ENCODE measurements at places on chromosomes 4 and X.

DNA sequence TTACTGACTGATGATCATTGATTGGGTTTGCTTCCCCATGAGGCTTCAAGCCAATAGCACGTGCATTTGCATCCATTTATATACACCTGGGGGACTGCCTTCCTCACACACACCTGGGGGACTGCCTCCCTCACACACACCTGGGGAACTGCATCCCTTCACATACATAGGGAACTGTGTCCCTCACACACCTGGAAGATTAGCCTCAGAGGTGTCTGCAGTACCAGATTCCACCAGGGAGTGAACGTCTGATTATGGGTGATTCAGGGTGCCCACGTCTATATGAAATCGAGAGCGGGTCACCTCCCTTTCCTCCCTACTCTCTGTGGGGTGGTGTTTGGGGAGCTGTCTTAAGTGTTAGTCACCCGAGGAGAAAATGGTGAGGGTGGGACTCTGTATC is 16.9 kb downstream of the CD99 start:
- no peak for DNase-seq

DNA sequence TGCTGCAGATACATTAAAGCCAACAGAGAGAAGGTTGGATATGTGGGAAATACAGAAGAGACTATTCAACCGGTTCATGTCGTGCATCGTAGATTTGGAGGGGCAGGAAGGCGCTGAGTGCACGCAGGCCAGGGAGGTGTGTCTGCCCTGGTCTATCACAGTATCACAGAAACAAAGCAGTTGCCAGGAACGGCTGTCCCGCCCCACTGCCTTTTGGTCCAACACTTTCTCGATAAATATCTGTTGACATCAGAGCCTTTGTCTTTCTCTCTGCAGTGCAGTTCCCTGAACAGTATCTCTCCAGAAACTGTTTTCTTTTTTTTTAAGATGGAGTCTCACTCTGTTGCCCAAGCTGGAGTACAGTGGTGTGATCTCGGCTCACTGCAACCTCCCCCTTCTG is 151.1 kb upstream of the BCOR start:
- DNase-seq: no peak

DNA sequence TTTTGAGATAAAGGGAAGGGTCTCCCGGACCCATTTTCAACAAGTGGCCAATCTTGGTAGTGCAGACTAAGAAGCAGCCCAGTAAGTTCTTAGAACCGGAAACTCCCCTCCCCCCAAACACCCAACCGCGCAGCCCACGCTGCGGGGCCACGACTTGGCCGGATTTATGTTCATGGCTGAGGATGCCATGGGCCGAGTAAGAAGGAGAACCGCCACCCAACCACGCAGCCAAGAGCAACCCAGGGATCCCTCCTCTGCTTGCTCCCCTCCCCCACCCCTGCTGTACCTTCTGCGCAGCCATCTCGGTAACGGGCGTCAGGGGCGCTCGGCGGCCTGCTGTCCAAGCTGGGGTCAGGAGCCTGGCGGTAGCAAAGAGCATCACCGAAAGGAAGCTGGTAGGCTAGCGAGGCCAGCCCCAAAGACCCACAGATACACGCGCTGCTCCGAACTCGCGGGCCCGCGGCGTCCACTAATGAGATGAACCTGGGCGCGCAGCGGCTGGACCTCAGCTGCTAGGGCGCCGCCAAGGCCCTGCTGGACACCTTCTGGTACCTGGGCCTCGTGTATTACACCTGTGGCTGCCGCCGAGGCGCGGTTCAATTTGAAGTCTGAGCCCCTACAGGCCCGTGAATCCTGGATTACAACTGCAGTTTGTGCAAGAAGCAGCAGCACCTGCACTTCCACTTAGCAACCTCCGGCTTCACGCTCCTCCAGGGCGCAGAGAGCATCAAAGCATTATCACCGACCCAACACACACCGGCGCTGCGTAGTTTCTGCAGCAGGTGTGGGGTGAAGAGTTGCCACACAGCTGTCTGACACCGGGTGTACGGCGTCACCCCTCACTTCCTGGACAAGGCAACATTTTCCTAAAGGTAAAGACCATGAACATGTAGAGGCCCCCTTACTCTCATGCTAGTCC is 63.4 kb downstream of the NUDT10 start:
- DNase-seq: no peak

DNA sequence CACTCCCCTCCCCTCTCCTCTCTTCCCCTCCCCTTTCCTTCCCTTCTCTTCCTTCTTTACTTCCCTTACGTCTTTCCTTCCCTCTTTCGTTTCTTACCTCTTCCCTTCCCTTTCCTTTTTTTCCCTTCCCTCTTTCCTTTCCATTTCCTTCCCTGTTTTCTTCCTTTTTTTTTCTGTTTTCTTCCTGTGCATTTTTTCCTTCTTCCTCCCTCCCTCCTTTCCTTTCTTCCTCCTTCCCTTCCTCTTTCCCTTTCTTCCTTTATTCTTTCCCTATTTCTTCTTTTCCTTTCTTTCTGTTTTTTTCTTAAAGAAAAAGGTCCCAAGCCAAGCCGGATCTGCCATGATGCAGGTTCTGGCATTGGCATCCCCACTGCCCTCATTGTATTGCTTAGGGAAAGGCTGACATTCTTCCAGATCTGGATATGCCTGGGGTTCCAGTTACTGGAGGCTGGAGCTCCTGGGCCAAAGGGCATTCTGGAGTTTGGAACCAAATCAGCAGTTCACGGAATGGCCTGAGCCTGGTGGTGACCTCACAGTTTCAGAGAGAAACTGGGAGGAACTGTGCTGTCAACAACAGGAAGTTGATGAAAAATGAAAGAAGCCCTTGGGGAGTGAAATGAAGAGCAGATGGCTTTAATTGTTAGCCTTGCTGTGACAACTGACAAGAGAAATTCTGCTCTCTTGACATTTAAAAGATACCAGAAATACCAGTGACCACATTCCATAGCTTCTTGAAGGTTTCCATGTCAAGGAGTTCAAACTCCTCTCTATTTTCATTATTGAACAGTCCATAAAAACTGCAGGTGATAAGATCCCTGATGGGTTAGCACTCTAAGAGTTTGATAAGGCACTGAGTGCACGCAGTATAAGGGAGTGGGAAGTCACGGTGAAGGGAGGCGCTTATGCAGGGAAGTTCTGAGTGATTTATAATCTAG is 622.1 kb downstream of the SPRY1 start:
- peak; percentile 36 for DNase-seq

DNA sequence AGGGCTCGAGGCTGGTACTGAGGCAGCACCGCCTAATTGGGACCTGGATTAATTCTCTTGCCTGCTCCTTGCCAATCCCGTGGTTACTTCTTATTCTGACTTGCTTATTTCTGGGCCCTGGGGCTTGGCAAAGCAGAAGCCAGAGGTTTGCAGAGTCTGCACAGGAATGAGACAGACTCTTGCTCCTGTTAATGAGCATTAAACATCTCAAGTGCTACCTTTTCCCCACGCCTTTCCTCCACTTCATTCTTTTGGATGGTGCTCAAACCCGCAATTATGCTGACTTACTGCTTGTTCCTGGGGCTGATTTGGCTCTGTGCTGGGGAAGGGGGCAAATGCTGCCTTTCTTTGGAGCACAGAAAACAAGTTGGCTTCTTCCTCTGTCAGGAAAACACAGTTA is 16.5 kb upstream of the STOX2 start:
- DNase-seq: no peak

- no peak for DNase-seq
Observed at GRCh38 chr4:6989331-6989923, 53.7 kb upstream of the TADA2B start.

- no peak for DNase-seq
Observed at GRCh38 chrX:5399403-5399802, 829.3 kb downstream of the NLGN4X start.

- DNase-seq: peak; percentile 40
Observed at GRCh38 chr4:99885063-99885664, 9.1 kb downstream of the LAMTOR3 start.

GRCh38 chr4:157172011-157172410 is 48.5 kb upstream of the GRIA2 start:
- no peak for DNase-seq

DNA sequence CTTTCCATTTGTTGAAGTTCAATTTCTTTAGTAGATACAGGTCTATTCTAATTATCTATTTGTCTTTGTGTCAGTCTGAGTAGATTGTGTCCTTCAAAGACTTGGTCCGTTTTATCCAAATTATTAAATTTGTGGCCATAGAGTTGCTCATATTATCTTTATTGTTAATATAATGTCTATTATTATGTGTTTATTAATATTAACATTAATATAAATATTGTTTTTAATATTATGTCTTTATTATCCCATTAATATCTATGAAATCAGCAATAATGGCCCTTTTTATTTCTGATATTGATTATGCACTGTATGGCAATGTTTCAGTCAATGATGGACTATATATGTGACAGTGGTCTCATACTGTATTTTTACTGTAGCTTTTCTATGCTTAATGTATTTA is 2067.3 kb upstream of the AGA start:
- no peak for DNase-seq

- no peak for DNase-seq
Observed at GRCh38 chrX:362937-363620, 23.6 kb downstream of the PPP2R3B start.

- DNase-seq: no peak
Observed at GRCh38 chrX:46251755-46252154, 293.5 kb downstream of the ZNF674 start.

GRCh38 chrX:100418556-100418955 is 8.5 kb upstream of the PCDH19 start:
- no peak for DNase-seq

DNA sequence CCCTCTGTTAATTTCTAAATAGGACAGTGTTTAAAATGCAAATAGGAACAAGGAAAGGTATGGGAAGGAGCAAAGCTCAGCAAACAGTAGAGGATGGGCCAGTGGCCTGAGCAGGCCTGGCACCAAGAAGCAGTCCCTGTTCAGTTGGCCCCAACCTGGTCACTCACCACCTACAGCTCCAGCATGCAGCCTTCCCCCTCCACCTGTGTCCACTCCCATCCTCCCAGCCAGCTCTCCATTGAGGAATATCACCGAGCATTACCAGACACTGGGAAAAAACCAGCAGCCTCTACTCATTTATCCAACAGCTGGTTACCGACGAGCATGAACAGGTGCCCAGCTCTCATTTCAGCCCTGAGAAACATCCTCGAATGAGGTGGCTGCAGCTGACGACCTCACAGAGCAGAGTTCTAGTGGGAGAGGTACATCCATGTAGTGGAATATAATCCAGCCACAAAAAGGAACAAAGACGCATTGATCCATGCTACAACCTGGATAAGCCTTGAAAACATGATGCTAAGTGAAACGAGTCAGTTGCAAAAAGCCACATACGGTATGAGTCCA is 25.6 kb downstream of the CD99L2 start:
- no peak for DNase-seq

DNA sequence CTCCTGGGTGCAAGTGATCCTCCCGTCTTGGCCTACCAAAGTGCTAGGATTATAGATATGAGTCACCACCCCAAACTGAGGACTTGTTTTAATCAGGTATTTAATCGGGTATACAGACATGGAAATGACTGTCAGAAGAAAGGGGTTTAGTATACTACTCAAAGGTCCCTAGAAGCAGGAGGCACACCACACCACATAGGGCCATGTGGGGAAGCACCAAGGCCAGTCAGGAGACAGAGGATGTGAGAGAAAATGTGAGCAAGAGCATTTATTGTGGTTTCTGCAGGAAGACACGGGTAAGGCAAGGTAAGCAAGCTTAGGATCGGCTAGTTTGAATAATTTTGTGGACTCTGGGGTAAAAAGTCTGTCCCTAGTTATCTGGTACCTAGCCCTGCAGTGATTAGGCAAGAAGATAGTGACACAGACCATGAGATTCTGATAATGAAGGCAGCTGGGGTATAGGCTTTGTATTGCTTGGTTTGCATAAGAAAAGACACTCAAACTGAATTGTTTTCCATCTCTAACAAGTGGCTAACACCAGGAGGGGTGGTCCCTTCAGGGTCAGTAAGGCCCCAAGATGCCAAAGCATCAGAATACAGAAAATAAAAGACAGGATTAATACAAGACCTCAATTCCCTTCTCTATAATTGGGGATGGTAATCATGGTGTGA is 408.8 kb upstream of the F9 start:
- DNase-seq: no peak

DNA sequence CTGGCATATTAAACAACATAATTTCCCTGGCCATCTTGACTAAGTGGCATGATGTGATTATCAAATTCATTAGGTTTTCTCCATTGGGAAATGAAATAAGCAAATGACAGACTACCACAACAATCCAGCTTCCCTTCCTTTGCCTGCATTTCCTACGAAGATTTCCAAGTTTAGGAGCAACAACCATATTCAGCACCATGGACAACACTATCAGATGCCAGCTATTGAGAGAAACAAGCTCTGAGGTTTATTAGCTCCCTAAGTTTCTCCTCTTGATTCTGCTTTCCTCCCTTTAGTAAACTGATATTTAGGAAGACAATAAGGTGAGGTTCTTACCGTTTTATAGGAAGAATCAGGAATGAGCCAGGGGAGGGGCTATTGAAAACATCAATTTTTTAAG is 36.2 kb downstream of the DCX start:
- no peak for DNase-seq

DNA sequence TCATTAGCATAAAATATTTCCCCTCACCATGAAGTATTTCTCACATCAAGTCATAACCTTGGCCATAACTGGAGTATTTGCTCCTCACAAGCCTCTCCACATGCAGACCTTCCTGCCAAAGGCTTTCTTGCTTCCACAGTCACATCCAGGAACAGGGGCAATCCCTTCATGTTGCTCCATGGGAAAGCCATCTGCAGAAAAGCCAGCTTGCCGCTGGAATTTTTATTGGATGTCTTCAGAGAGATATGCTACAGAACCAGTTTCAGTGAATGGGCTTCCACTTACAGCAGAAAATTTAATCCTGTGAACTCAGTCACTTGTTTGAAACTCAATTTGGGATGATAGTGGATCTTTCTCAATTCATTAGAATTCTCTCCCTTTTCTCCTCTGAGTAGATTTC is 3.2 kb upstream of the CDKN2AIP start:
- no peak for DNase-seq

DNA sequence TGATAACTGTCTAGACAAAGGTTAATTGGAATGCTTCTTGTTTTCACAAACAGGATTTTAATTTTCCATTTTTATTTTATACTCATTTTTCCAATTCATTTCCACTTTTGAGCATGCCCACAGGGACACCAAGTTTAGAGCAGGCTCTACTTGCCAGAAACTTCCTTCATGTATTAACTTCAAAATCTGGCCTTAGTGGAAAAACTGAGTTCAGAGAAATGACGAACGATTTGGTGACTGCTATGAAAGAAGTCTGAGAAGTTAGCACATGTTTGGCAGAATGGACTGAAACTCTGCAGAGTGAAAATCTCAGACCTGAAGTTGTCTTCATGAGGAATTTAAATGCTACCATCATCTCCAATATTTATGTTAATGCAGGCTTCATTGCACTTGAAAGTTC is 214.1 kb downstream of the THOC2 start:
- no peak for DNase-seq

DNA sequence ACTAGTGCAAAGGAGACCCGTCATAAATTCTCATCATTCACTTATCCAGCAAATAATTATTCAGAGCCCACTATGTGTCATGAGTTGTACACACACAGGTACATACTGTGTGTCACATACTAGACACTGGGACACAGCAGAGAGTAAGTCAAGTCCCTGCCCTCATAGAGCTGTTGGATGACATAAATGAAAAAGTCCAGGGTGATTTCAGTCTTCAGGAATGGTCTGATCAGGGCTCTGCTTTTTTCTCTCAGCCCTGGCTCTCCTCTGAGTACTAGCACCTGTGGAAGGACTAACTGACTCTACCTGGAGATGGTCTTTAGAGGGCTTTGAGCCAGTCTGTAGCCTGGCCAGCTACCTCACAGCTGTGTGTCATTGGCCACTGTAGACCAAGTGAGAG is 198.0 kb upstream of the LEF1 start:
- no peak for DNase-seq

Measured in dermis microvascular lymphatic vessel endothelial cell (primary cell).